ENCODE measurements at places on chromosomes 11 and 22. TPM values are rescaled to one million over a fixed set of nuclear protein-coding genes. Genes with fewer than 3 reads are reported as not detected.

DNA sequence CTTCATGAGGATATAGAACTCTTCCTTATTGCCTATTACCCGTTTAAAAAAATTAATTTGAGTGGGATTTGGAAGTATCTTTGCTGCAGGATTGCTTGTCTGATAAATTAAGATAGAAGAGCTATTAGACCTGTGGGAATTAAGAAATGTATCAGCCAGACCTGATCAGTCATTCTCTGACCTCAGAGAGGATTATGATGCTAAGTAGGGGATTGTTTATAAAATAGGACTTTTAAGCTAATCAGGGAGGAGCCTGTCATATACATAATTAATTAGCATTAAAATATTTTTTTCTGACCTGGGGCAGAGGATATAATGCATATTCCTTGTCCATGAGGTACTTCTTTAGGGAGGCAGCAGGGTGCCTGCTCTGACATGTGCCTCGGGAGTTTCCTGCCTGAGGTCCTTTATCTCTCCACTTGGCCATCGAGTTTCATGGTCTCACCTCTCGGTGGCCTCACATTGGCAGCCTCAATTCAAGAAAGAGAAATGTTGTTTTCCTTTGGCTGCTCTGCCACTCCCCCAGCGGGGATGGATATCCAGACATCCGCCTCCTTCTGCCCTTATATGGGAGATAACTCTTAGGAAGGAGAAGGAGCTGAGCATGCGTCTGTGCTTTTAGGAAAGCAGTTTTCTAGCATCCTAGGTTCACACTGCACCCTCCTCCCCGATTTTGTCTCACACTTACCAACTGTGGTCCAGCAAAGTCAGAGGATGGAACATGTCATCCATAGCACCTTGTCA lies 41.1 kb downstream of the DIXDC1 start:
- peaks cover 6% of the 10 kb centered on the region for H3K4me1 ChIP-seq
- DNase-seq = peak; percentile 85
- H3K36me3 ChIP-seq = no peaks in the 10 kb centered on the region
- H3K27me3 ChIP-seq = no peaks in the 10 kb centered on the region

DNA sequence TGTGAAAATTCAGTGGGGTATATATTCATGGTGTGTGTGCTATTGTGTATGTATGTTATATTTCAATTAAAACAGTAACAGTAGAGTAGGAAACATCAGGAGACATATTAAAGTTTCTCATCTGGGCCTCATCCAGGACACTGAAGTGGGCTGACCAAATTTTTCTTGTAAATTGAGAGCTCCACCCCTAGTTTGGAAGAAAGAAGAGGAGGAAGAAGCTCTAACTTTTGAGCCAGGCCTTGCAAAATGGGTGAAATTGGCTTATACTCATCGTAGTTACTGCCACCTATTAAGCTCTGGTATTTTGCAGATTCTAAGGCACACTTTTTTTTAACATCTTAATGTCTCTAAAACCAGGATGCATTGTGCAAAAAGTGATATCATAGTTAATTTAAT lies 33.7 kb downstream of the TSPAN18 start:
- H3K4me3 ChIP-seq = no peak overlapping the region
- no peaks in the 10 kb centered on the region for H3K27me3 ChIP-seq
- DNase-seq = no peak
- no peak overlapping the region for H3K27ac ChIP-seq
- H3K4me1 ChIP-seq = no peaks in the 10 kb centered on the region

LGALS1 gene
- 365 TPM for total RNA-seq

DNA sequence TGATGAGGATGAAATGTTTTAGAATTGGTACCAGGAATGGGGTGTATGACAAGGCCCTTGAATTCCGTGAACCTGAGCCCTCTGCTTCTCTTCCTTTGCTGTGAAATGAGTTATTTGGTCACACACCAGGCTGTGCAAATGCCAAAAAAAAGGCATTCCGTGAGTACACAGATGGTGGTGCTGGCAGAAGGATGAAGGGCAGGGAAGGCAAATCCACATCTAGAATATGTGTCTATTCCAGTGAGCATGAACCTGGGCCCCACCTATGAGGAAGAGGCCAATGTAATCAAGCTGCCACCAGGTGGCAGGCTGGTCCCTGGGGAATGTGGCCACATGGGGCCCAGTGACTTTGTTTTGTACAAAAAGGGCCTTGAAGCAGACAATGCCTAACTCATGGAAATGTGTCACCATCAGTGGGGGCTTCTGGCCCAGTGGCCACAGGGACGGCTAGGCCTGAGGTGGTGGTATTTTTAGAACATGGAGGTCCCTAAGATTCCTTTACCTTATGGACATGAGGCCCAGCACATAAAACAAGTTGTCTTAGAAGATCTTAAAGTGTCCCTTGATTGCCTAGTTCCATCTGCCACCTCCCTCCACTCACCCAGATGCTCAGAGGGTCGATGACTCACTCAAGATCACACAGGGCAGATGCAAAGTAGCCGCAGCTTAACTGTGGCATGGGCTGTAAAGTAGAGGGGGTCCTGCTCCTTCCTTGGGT lies 3.9 kb upstream of the RNF215 start:
- H3K4me1 ChIP-seq = peaks cover 10% of the 10 kb centered on the region
- DNase-seq = peak; percentile 80
- no peaks in the 10 kb centered on the region for H3K27me3 ChIP-seq
- peak overlapping the region; percentile 95 for H3K27ac ChIP-seq
- no peak overlapping the region for H3K4me3 ChIP-seq
- no peaks in the 10 kb centered on the region for H3K36me3 ChIP-seq

GRCh38 chr11:255816-256215 lies 19.0 kb downstream of the PSMD13 start:
- H3K36me3 ChIP-seq = no peaks in the 10 kb centered on the region
- no peak overlapping the region for H3K4me3 ChIP-seq
- H3K4me1 ChIP-seq = no peaks in the 10 kb centered on the region
- no peaks in the 10 kb centered on the region for H3K27me3 ChIP-seq
- DNase-seq = no peak
- H3K27ac ChIP-seq = no peak overlapping the region

SYT12 gene
- total RNA-seq = 2.1 TPM

- no peak overlapping the region for H3K27ac ChIP-seq
- H3K4me3 ChIP-seq = no peak overlapping the region
- no peaks in the 10 kb centered on the region for H3K27me3 ChIP-seq
- no peaks in the 10 kb centered on the region for H3K4me1 ChIP-seq
Measured at GRCh38 chr11:47726118-47726442, 10.9 kb upstream of the AGBL2 start.
